ENCODE measurements at places on chromosomes 6 and 20. TPM values are rescaled to one million over a fixed set of nuclear protein-coding genes. Genes with fewer than 3 reads are reported as not detected.

Gene SSR1
- 109 TPM for total RNA-seq

Gene SEMG1
- not detected for total RNA-seq

Gene PRKN
- 4.2 TPM for total RNA-seq

Gene NANP
- total RNA-seq, result 8.3 TPM

Gene COL20A1
- not detected for total RNA-seq

Gene PTK6
- total RNA-seq, result 0.12 TPM

Gene PLCB1
- total RNA-seq, result 24.3 TPM

Gene C6orf15
- not detected for total RNA-seq

Gene HLA-DPA1
- total RNA-seq, result 2.8 TPM

Gene ISM1
- 0.06 TPM for total RNA-seq

Gene SIRPD
- not detected for total RNA-seq

Gene RBBP9
- total RNA-seq, result 11.1 TPM

Gene TFAP2C
- total RNA-seq, result not detected

Gene TJAP1
- total RNA-seq, result 10.7 TPM

Gene EMILIN3
- not detected for total RNA-seq

Gene SMOC2
- 0.25 TPM for total RNA-seq

Gene TOX2
- total RNA-seq, result 0.25 TPM

Gene TRIM10
- total RNA-seq, result 0.13 TPM

Gene SNAI1
- 0.68 TPM for total RNA-seq

Gene ACSS1
- 2.0 TPM for total RNA-seq

Gene OR2H2
- not detected for total RNA-seq

Gene PXDC1
- total RNA-seq, result 49.0 TPM

Gene ACTL10
- total RNA-seq, result 2.6 TPM

Gene BPIFB4
- total RNA-seq, result not detected

Gene RRAGD
- 3.2 TPM for total RNA-seq

Gene ZC2HC1B
- not detected for total RNA-seq

Gene RPRD1B
- total RNA-seq, result 18.8 TPM

Gene EBF4
- 0.25 TPM for total RNA-seq

Gene AMD1
- 31.6 TPM for total RNA-seq

Gene SLC26A8
- total RNA-seq, result 0.26 TPM

Gene ACOT13
- total RNA-seq, result 9.9 TPM

Gene KCNB1
- under 0.01 TPM for total RNA-seq

Gene MCHR2
- total RNA-seq, result not detected

Gene SAMD3
- total RNA-seq, result 7.3 TPM

Gene POM121L2
- not detected for total RNA-seq

Gene FUT9
- total RNA-seq, result not detected

Gene PKIB
- 0.40 TPM for total RNA-seq

Gene AVP
- total RNA-seq, result not detected

Gene AHI1
- total RNA-seq, result 34.6 TPM

Gene ZKSCAN3
- total RNA-seq, result 4.7 TPM

Gene RBPJL
- not detected for total RNA-seq

Gene GLO1
- 102 TPM for total RNA-seq

Gene PRND
- total RNA-seq, result under 0.01 TPM

Gene HSPA1L
- total RNA-seq, result 1.5 TPM

Gene MYLK2
- 0.13 TPM for total RNA-seq

Gene SPAG4
- 5.2 TPM for total RNA-seq

Gene RARS2
- 47.6 TPM for total RNA-seq

Gene SLC17A1
- total RNA-seq, result not detected

Gene TBXT
- not detected for total RNA-seq

Gene CFAP61
- total RNA-seq, result 0.13 TPM

Gene ENPP3
- total RNA-seq, result 0.40 TPM

Gene B3GAT2
- not detected for total RNA-seq

Gene GRM1
- total RNA-seq, result 0.13 TPM

Gene C20orf144
- total RNA-seq, result 0.13 TPM

Gene MRPS18B
- total RNA-seq, result 39.6 TPM

Gene CAGE1
- 0.06 TPM for total RNA-seq

Gene PLEKHG1
- 5.0 TPM for total RNA-seq

Gene GRIK2
- total RNA-seq, result 0.19 TPM
